T-helper 1 cell (primary cell): ENCODE measurements at places on chromosomes 1 and 21.
A peak's percentile ranks its signal among the peaks of the same experiment; 100 is the strongest.

DNA sequence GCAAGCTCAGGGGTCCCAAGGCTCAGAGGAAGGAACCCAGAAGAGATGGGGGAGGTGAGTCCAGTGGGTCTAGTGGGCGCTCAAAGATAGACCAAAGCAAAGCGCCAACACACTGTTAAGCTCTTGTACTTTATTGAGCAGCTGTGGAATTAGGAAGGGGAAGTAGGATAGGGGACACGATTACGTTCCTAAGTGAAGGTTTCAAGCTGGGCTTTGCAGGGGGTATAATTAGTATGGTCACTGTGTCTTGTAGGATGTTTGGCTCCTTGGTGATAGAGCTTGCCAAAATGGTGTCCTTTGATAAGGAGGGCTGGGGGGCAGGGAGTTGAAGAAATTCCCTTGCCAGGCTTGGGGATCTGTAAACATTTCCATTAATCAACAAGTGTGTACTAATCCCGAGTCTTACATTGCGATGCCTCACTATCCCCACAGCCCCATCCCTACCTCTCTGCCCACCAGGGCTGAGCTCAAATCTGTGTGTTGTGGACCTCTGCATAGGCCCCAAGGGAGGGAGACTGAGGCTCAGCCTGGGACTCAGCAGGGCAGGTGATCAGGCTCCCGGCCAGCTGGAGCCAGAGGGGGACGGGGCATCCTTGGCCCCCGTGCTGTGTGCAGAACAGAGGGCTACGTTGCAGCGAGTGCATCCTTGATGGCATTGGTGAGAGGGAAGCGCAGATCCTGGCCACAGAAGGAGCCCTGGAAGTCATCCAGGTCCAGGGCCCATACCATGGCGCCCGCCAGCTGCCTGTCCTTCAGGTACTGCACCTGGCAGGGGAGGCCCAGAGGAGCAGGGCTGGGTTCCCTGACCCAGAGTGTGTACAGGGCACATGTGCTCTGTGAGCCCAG is 3.4 kb upstream of the MYBPH start:
- no peak for DNase-seq

GRCh38 chr1:93015590-93015989 is 54.3 kb upstream of the DIPK1A start:
- no peak for DNase-seq

- DNase-seq = no peak
These were observed 31.0 kb downstream of the UMODL1 start for GRCh38 chr21:42102076-42102475.

DNA sequence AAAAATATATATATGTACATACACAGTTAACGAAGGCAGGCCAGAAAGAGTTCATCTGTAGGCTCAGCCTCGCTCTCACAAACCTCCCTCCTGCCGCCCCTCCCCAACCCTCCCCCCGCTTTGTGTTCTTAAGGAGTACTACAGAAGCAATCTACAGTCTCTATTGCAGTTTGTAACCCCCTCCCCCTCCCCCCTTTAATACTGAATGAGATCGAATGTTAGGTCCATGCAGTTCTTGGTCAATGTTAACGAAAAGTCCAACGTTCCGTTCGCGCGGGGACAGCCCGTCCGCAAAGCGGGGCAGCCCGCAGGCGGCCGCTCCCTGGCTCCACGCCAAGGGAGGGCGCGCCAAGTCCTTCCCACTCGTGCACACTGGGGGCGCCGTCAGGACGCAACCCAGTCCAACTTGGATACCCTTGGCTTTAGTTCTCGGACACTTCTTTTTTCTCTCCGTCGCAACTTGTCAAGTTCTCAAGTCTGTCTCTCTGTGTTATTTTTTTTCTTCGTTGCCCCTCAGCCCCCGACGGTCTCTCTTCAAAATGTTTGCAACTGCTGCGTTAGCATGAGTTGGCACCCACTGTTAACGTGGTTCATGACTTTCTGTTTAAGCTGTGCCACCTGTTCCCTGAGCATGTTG is 2.2 kb downstream of the JUN start:
- peak; percentile 70 for DNase-seq

DNA sequence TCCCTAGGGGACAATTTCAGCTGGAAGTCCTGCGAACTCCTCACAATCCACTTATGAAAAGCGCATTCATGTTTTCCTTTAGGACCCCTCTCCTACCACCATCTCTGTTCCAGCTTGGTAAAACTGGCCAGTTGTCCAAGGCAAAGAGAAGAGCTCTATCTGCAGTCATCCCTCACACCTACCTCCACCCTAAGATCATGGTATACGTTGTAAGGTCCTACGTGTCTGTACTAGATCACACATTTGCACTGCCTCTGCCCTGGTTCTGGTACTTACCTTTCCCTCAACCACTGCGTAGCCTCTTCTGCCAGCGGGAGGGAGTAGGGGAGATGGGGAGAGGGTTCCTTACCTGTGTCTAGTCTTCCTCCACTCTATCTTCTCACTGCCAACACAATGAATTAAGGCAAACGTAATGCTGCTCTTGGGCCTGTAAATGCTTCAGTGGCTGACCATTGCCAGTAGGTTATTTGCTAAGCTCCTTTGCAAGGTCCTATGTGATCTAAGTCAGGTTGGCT is 739 bp upstream of the NUP133 start:
- DNase-seq = no peak

DNA sequence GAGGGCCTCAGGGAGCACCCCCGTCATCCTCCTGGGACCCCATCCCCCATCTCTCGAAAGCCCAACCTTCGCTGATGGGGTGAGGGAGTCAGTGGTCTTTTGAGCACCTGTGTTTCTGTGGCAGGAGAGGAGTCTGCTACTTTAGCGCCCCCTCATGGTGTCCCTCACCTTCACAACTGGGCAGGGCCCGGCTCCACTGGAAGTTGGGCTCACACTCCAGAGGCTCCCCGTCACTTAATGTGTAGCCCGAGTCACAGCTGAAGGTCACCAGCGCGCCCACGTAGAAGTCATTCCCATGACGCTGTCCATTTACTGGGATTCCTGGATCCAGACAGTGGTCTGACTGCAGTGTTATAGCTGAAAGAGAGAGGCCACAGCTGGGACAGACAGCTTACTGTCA is 139.5 kb upstream of the HMGB4 start:
- no peak for DNase-seq

GRCh38 chr1:24562625-24563024 is 6.7 kb downstream of the NCMAP start:
- DNase-seq = no peak

- no peak for DNase-seq
These were observed 4.7 kb downstream of the RIMKLA start for GRCh38 chr1:42385283-42385682.

- DNase-seq = no peak
These were observed 11.3 kb upstream of the SYT6 start for GRCh38 chr1:114164840-114165543.

GRCh38 chr1:54405898-54406293 is 298 bp downstream of the SSBP3 start:
- DNase-seq = peak; percentile 35

DNA sequence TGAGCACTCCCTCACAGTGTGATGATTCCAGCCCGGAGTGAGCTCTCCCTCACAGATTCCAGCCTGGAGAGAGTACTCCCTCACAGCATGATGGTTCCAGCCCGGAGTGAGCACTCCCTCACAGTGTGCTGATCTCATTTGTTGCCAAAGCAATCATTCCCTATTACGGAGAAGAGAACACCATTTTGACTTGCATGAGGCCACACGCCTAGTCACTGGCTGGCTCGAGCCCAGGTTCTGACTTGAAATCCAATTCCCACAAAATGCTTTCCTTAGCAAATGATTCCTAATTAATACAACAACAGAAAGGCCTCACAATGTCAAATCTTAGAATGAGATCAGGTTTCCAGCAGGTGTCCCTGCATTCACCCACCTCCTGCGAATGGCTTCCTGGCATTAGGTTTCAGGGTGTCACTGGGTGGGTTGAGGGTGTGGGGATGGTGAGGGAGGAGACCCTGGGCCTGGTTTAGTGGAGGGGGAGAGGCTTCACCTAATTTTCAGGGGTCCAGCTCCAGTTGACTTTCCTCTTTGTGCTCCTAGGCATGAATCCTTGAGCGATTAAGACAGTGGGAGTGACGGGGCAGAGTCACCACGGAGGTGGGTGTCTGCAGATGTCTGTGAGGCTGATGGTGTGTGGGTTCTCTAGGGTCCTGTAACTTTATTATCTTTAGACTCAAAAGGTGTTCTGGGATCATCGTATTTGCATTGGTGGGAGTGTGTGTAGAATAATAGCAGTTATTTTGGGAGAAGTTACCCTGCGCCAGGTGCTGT is 158.5 kb downstream of the KCNJ6 start:
- no peak for DNase-seq

DNA sequence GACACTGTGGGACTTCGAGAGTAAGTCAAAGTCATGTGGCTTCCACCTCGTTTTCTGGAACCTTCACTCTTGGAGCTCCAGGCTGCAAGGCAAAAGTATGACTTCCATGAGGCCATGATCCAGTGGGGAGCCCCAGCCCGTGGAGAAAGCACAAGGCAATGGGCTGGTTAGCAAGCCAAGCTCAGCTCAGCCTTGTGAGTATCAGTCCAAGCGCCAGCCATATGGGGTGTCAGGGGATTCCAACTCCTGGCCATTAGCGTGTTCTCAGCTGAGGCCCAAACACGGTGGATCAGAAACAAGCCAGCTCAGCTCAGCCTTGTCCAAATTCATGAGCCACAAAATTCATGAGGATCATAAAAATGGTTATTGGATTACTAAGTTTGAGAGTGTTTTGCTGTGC is 261.0 kb downstream of the RHOU start:
- DNase-seq = no peak

- no peak for DNase-seq
These were observed 5.8 kb downstream of the PTGER3 start for GRCh38 chr1:71041806-71042205.

DNA sequence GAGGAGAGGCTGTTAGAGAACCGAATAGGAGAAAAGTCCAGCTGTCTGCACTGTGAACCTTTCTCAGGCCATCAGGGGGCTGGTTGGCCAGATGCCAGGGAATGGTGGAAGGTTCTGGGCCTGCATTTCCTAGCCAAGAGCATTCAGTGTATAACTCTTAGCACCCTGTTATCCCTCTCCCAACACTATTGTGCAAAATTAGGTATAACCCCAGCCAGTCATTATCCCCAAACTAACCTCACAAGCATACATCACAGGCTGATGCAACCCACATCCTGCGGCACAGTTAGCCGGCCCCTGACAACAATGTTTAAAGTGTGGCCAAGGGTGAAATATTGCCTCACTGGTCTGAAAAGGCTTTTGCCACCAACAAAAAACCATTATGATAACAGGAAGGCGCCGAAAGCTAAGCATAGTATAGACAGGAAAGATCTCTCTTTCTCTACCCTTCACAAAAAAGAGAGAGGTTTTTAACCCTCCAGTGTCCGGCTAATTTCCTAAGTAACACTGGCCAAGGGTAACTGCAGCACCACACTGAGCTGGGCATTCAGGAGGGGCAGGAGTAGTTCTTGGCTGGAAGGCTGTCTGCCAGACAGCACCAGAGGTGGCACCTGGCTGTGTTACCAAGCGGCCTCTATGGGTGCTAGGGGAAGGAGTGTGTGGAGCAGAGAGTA is 77.3 kb upstream of the BCAR3 start:
- no peak for DNase-seq

DNA sequence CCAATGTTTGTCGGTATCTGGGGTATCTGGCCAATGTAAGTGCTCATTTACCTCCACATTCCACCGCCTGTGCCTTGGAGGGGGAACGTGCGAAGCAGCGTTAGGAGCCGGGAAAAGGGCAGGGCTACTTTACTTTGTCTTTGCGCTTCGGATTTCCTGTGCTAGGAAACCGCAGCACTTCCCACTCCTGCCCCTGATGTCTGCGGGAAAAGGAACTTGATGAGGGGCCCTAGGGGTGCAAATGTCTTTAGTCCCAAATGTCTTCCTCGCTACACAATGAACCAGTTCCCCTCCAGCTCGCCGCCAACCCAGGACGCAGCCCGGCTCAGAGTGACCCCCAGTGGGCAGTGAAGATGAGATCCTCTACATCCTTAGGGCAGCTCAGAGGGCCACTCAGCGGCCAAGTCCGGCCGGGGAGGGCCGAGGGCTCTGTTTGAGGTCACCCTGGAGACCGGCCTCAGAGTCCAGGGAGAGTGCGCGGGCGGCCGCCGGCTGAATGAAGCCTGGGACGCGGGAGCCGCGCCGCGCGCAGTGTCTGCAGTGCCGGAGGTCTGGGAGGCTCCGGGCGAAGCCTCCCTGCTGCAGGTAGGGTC is at the start of gene DYNLT5:
Gene DYNLT5 (plus strand): TSS at position 460 of the 593 bp plus-strand sequence. CDS start 2,200 bp downstream, outside the sequence.
- no peak for DNase-seq

DNA sequence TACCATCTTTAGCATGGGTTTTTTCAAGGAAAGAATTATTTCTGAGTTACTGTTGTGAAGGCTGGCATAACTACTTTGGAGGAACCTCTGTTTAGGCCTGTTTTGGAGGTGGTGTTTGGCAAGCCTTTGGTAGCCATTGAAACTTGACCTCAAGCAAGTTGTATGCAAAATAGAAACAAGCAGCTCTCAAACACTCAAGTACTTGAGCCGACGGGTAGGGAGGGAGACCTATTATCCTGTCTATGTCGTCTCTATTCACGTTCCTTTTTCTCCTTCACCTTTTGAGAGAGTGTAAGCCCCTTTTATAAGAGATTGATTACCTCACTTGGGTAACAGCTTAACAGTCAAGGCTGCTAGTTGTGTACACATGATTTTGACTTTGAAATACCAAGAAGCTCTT is 878.3 kb upstream of the CXADR start:
- DNase-seq = no peak

DNA sequence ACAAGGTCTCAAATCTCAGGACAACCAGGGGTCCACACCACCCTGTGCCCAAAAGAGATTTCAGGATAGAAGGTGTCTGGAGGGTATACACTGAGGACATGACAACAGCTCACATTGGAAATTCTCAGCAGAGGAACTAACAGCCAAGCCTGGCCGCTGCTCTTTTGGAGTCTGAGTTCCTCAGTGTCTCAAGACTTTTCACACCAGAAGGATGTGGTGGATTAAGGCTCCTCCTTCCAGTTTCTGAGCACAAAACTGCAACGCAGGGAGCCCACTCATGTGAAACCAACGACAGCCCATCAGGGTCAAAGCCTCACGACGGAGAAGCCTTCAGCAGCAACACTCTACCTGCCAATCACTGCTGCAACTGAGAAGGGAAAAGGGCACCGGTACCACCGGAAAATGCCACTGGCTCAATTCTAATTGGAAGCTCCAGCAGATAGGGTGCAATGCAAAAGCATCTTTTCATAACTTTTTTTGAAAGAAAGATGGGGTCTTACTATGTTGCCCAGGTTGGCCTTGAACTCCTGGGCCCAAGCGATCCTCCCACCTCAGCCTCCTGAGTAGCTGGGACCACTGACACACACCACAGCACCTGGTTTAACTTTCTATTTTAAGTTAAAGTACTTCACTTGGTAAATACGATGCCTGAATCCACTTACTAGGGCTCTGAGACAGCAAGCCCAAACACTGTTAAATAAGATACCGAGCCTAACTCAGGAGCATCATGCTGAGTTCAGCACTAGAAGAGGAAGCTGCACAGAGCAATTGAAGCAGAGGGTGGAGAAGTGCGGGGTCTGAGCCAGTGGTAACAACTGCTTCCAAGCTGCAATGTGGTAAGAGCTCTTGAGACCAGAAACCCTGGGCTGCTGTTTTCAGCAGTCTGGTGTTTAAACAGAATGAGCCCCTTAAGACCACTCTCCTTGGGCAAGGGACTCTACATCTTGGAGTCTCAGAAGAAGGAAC is 7.8 kb downstream of the CAPZB start:
- peak; percentile 69 for DNase-seq
